ENCODE measurements at places on chromosomes 7 and 10.

GRCh38 chr7:140653319-140654108 lies 12.9 kb upstream of the DENND2A start:
- no peak for DNase-seq

GRCh38 chr7:154753226-154753625 lies 249.7 kb downstream of the PAXIP1 start:
- DNase-seq, result no peak

- DNase-seq, result no peak
Measured at GRCh38 chr10:45211576-45211975, 103.8 kb downstream of the OR13A1 start.

DNA sequence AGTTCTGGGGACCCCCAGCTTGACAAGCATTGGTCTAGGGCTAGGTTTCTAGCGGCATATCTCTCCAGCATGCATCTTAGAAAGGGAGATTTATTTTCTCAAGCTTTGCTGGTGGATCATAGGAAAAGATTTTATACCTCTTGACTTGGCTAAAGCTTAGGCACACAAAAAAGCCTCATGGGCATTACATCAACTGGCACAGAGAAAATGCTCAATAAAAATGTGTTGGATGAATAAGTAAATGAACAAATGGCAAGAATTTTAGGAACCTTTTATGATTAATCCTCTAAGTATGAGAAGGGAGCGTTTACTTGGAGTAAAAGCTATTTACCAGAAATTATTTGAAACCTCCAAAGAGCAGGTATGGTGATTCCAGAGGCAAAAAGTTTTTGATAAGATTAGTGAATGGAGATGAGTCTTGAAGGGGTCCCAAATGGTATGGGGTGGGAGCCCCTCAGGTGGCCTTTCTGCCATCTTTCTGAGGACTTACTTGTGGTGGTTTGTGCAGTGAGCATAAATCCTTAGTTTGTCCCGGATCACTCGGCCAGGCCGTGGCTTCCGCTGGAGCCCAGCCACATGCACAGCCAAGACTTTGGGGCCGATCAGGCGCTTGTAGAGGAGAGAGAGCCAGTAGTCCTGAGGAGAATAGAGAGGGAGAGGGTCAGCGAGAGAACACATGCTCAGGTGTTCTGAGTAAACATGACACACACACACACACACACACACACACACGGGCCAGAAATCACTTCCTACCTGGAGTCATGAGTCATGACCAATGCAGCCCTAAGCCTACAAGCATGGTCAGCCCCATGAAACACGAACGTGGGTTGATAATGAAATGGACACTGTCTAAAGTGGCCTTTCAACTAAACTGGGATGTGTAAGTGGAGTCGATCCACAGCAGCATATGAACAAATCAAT lies 43.1 kb upstream of the HPS1 start:
- no peak for DNase-seq

DNA sequence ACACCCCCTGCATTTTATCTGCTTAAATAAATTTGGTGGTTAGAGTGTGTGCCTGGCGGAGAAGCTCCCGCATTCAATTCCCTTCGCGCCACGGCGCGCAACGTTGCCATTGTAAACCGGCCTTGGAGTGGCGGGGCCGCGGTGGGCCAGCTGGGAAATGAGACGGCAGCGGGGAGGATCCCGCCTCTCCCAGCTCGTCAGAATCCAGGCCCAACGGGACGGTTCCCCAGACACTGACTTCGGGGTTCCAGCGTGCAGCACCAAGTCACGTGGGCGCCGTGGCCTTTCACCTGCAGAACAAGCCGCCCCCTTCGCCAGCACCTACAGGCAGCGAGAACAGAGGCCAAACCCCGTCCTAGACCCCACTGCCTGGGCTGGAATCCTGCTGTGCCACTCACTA lies 103.4 kb downstream of the GRID1 start:
- DNase-seq, result no peak

DNA sequence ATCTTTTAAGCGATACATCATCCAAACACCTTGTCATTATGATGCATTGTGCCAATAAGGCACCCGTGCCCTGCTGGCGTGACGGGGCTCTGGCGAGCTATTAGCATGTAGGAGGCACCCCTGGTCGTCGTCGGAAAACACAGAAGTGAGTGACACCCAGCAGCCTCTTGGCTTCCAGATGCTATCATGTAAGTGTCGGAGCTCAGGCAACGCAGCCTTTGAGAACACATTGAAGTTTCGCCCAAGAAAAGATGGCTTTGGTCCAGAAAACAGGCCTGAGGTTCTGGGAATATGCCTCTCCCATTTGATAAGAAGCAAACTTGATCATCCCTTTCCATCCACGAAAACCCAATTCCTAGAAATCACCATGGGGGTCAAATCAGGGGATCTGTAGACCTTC lies 555.3 kb downstream of the GALNT17 start:
- no peak for DNase-seq

GRCh38 chr7:106524690-106525059 lies 136.3 kb downstream of the CCDC71L start:
- no peak for DNase-seq

DNA sequence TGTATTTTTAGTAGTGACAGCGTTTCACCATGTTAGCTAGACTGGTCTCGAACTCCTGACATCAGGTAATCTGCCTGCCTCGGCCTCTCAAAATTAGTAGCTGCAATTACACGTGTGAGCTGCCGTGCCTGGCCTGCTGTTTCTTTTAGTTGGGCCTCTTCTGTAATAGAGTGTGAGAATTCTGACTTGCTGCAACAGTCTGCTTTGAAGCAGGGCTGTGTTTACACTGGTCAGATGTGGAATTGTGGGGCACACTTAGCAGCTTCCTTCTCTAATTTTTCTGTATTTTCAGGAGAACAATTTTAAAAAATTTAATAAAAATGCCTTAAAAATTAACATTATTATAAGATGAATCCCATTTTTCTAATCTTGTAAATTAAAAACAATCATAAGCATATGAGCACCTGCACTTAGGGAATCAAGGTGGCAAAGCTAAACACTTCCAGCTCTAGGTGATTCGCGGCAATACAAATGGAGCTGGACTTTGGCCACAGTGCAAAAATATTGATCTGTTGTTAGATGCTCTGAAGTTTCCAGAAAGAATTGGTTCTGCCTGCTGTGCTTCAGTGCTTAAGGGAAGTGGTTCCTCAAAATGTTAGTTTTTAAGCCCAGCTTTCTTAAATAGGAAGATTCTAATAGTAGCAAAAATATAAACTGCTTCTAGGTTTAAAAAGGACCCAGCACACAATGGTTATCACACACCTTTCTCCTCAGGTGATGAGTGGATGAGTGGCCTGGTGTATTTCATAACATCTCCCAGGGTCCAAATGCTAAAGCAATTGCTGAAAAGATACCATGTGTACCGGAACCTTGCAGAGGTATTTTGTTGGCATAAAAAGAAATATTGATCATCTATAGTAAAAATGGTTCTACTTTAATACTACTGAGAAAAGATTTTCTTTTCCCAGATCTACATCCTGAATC lies 63.5 kb upstream of the ATRNL1 start:
- DNase-seq, result no peak

DNA sequence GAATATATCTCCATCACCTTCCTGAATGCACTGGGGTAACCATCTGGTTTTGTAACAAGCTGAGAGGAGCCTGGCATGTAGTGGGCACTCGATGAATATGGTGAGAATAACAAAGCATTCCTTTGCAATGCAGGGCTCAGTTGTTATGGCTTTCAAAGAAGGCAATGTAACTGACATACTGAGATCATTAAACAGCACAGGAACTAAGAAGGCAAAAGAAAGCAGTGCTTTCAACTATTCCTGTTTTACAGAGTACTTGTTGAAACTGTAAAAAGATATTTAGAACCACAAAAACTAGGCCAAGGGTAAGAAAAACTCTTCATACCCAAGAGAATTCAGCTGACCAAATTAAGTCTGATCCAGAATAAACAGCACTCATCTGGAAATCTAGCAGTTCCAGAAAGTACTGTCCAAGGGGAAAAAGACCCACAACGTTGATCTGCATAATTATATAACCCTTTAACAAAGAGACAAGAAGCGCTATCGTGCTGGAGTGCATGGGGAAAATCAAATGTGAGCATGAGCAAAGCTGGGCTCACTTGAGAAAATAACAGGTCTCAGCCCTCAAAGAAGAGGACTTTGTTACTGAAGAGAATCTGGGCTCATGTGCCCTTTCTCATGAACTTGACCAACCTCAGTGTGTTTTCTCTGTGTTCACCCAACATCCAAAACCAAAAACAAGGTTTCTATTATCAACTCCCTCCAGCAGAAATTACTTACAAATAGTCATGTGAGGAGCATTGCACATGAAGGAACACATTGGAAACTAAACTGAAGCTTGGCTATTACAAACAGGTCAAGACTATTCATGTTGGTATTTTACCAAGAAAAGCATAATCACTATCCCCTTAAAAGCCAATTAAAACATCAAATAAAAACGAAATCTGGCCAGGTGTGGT lies 116.2 kb downstream of the AVL9 start:
- DNase-seq, result no peak

DNA sequence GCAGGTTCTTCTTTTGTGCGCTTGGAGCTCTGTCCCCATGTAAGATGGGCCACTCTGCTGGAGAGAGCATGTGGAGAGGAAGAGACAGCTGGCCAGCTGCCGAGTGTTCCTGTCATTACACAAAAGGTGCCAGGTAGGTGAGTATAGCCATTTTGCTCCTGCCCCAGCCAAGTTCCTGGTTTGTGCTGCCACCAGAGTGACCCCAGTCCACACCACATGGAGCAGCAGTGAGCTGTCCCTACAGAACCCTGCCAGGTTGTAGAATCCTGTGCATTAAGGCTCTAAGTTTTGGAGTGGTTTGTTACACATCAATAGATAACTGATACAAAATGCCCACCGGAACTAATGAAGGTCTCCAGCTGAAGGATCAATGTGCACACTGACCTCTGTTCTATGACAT lies 84.6 kb upstream of the GHITM start:
- DNase-seq, result no peak
